Lung microvascular endothelial cell (primary cell): ENCODE measurements at places on chromosomes 12 and 14.

- peak; percentile 74 for DNase-seq
These were observed 672 bp upstream of the ESR2 start for GRCh38 chr14:64294672-64295413.

GRCh38 chr14:54686219-54686870, 119.4 kb downstream of the SAMD4A start:
- peak; percentile 89 for DNase-seq

DNA sequence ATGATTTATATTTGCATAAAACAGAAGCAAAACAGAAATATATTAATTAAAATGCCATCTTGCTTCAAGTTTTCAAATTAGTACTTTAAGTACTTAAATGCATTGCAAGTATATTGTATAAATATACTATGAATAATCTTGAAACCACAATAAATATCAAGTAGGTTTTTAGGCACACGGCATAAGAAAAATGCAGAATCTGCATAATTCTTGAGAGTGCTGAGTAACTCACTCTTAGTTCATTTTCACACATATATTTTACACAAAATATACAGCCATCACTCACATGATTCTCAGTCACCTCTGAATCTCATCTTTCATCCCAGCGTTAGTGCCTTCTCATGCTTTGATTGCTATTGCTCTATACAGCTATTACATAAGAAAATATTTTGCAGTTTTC, 51.9 kb downstream of the SLC6A15 start:
- DNase-seq: no peak

DNA sequence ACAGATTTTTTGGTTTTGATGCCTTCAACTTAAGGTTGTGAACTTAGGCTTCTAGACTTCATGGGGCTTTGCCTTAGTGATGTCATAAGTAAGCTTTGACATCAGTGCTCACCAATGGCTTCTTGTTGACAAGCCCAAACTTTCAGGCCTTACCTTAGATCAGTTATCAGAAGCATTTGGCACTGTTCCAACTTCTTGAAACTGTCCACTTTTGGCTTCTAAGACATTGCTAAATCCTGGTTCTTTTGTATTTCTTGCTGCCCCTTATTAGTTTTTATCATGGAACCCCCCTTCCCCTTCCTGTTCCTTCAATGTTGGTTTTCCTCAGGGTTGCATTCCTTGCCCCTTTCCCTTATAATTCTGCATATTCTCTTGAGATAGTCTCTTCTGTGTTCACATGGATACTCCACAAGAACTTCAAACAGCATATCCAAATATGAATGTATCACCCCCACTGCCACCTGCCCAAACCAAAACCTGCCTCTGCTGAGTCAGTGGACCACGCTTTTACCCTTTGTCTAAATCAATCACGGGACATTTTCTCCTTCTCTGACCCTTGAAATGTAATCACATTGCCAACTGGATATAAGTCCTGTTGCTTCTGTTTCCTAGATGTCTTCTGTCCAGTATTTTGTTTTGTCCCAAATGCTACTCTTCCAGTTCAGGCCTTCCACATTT, 7.9 kb downstream of the PFKM start:
- DNase-seq: no peak
